Stimulated activated CD8-positive, alpha-beta memory T cell treated with anti-CD3 and anti-CD28 coated beads, Interleukin-7, amount 100 ng/mL, for 1 hour (primary cell): ENCODE measurements at places on chromosomes 5 and 9.

GRCh38 chr9:106503759-106504158 is 359.2 kb upstream of the ZNF462 start:
- no peak for DNase-seq

- DNase-seq, result no peak
Measured at GRCh38 chr5:167999182-167999581, 292.3 kb upstream of the WWC1 start.

GRCh38 chr9:115211413-115212124 is 93.6 kb upstream of the TNC start:
- DNase-seq, result no peak

DNA sequence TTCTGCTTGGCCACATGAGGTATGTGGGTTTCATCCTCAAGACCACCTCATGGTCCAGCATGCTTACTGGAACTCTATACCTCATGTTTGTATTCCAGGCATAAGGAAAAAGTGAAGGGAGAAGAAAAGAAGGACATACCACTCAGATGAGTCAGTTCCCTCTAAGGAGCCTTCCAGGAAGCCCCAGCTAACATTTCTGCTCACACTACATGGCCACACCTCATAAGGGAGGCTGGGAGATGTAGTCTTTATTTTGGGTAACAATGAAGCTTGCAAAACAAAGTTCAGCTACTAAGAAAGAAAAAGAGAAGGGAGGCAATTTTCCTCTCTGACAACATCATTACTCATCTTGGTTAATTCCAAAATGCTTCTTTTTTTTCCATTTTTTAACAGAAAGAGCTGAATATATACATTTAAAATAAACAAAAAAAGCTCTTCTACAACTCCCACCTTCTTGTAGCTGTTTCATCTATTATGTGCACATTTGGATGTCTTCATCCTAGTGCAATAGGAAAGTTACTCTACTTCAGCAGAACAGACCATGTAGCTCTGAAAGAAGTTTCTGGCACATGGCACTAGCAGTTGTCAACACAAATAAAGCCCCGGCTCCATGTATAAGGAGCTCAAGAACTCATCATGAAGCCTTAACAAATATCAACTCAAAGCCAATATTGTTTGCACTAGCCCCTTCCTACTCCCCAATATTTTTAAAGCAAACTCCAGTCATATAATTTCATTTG is 123.6 kb upstream of the CCDC112 start:
- no peak for DNase-seq
